Sigmoid colon (tissue), 7 donors: ENCODE measurements at places on chromosomes 13 and 19. TPM values are rescaled to one million over a fixed set of nuclear protein-coding genes. Genes with fewer than 3 reads are reported as not detected.

GRCh38 chr19:10001899-10002298 lies 8.4 kb downstream of the COL5A3 start:
- no peak overlapping the region for H3K4me3 ChIP-seq
- H3K27ac ChIP-seq: no peak overlapping the region
- H3K36me3 ChIP-seq: no peaks in the 10 kb centered on the region
- no peak for DNase-seq

DNA sequence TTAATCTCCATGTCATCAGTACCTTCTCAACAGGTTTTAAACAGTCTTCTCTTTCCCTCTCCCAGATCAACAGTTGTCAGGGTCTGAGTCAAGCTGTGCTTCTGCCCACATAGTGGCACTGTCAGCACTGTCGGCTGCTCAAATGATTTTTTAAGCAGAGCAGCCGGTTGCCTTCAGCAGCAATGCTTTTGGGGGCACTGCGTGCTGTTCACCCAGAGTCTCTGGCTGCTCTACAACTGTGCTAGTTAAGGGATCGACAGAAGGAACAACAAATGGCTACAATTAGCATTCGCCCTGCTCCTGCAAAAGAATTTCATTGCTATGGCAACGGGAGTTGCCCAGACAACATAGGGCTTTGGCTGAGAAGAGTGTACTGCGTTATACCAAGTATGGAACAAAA lies 412.9 kb downstream of the DIAPH3 start:
- no peak overlapping the region for H3K27ac ChIP-seq
- H3K4me1 ChIP-seq: no peaks in the 10 kb centered on the region
- H3K27me3 ChIP-seq: no peaks in the 10 kb centered on the region
- DNase-seq: no peak
- no peaks in the 10 kb centered on the region for H3K36me3 ChIP-seq

- DNase-seq: no peak
- H3K4me1 ChIP-seq: peaks cover 20% of the 10 kb centered on the region
- no peaks in the 10 kb centered on the region for H3K27me3 ChIP-seq
- no peak overlapping the region for H3K4me3 ChIP-seq
Measured at GRCh38 chr13:45257638-45258333, 56.9 kb upstream of the KCTD4 start.

GRCh38 chr19:30371960-30372824 lies at the start of gene ZNF536:
ZNF536 (plus strand) TSS chr19:30372384; CDS start chr19:30443563, 71,179 bp downstream.
- peaks cover 25% of the 10 kb centered on the region for H3K27me3 ChIP-seq
- H3K36me3 ChIP-seq: no peaks in the 10 kb centered on the region
- no peak within 1 kb of the TSS for H3K27ac ChIP-seq
- no peaks in the 10 kb centered on the region for H3K4me1 ChIP-seq

DNA sequence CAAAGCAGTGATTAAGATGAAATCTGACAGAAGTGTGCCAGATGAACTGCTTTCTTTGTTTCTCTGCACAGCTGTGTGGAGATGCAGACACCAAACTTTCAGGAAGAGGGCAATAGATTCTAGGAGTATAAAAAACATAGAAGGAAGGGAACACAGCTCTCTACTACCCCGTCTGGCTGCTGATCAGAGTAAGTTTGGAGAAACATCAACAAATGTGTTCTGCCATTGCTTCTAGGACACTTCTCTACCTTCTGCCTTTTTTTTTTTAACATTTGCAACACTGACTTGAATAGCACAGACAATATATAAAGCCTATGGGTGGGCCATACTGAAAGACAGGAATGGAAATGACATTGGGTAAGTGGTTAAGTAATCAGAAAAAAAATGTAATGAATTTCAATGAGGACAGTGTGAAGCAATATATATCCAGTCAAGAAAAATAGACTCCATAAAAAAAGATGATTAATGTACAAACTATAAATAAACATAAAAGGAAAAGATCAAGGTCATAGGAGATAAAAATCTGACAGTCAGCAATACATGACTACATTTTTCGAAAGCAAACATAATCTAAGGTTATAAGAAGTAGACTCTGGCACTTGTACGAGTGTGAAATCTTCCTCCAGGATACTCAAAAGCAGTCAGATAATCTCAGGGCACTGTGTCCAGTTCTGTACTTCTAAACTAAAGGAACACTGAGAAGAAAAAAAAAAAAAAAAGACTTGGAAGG lies 21.4 kb downstream of the NUFIP1 start:
- H3K36me3 ChIP-seq: peaks cover 27% of the 10 kb centered on the region
- H3K27me3 ChIP-seq: no peaks in the 10 kb centered on the region
- peak overlapping the region; percentile 77 for H3K27ac ChIP-seq
- DNase-seq: no peak
- no peak overlapping the region for H3K4me3 ChIP-seq

GRCh38 chr13:41352935-41353840 lies 42.1 kb downstream of the NAA16 start:
- no peaks in the 10 kb centered on the region for H3K36me3 ChIP-seq
- no peak overlapping the region for H3K27ac ChIP-seq
- DNase-seq: no peak
- no peaks in the 10 kb centered on the region for H3K27me3 ChIP-seq
- H3K4me3 ChIP-seq: no peak overlapping the region

GRCh38 chr13:78265098-78265497 lies 338.3 kb downstream of the POU4F1 start:
- H3K27me3 ChIP-seq: no peaks in the 10 kb centered on the region
- H3K27ac ChIP-seq: no peak overlapping the region
- no peak for DNase-seq
- no peak overlapping the region for H3K4me3 ChIP-seq
- H3K36me3 ChIP-seq: no peaks in the 10 kb centered on the region

- peak overlapping the region; percentile 96 for H3K27ac ChIP-seq
- H3K4me1 ChIP-seq: peaks cover 75% of the 10 kb centered on the region
- peaks cover 7% of the 10 kb centered on the region for H3K27me3 ChIP-seq
- peak overlapping the region; percentile 79 for H3K4me3 ChIP-seq
- no peaks in the 10 kb centered on the region for H3K36me3 ChIP-seq
Measured at GRCh38 chr19:1240925-1241324, 626 bp upstream of the ATP5F1D start.

C19orf38 gene
- 1.2 TPM for polyA plus RNA-seq

SPACA6 gene
- polyA plus RNA-seq: 4.8 TPM

CATSPERD gene
- polyA plus RNA-seq: not detected

IQCN gene
- polyA plus RNA-seq: 3.4 TPM

LYPD3 gene
- 1.6 TPM for polyA plus RNA-seq

NFIX gene
- polyA plus RNA-seq: 28.2 TPM

SSC5D gene
- 1.2 TPM for polyA plus RNA-seq

GJB2 gene
- 8.6 TPM for polyA plus RNA-seq
